ENCODE measurements at places on chromosomes 13 and 19.

DNA sequence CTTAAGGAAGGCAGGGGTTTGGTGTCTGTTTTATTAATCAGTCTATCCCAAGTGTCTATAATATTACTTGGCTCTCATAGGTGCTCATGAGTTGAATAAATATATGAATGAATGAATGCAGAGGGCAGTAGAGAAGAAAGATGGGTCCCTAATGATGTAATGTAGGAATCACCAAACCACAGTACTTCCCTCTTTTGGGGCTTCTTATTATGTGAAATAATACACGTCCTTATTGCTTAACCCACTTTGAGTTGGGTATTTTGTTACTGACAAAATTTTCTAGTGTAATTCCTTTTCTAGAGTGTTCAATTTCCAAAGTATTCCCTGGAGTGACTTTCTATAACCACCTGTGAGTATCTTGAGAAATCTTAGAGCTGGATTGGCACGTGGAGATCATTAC is 13.2 kb downstream of the KLK5 start:
- peaks cover 20% of the 10 kb centered on the region for H3K27me3 ChIP-seq
- no peak overlapping the region for H3K4me3 ChIP-seq
- DNase-seq, result no peak
- no peaks in the 10 kb centered on the region for H3K36me3 ChIP-seq
- H3K4me1 ChIP-seq, result no peaks in the 10 kb centered on the region

- peak; percentile 70 for DNase-seq
- peak overlapping the region; percentile 99 for H3K27ac ChIP-seq
- peaks cover 65% of the 10 kb centered on the region for H3K36me3 ChIP-seq
- peaks cover 59% of the 10 kb centered on the region for H3K4me1 ChIP-seq
Measured at GRCh38 chr13:45340422-45341033, 455 bp downstream of the TPT1 start.

GRCh38 chr19:23531231-23531790 is 136.0 kb upstream of the ZNF91 start:
- H3K27me3 ChIP-seq, result no peaks in the 10 kb centered on the region
- H3K27ac ChIP-seq, result no peak overlapping the region
- H3K4me1 ChIP-seq, result no peaks in the 10 kb centered on the region
- DNase-seq, result no peak

DNA sequence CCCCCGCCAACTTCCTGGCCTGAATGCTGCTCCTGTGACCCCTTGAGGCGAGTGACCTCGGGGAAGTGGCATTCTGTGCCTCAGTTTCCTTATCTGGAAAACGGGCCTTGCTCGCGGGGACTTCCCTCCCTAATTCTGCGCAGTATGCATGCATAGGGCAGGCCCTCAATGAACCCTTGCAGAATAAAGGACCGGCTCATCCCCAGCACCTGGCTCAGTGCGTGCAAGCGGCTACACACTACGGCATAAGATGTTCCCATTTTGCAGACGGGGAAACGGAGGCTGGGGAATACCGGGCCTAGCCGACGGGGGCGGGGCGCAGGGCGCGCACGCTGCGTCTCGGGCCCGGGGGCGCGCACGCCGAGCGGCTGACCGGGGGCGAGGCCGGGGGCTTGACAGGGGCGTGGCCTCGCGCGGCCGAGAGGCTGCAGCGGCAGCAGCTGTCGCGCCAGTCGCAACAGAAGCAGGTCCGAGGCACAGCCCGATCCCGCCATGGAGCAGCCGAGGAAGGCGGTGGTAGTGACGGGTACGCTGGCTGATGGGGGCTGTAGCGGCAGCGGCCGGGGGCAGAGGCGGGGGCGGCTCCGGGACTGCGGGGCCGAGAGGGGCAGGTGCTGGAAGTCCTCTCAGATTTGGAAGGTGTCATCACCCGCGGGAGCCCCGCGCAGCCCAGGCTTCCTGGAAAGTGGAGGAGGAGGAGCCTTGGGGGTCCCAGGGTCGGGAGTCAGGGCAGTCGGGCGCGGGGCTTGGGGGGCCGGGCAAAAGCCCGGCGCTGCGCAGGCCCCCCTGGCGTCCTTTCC is at the start of gene PGPEP1:
Gene PGPEP1, plus strand, starts transcription at position 409 of the 800 bp plus-strand sequence. Its CDS starts 84 bp downstream, at position 493.
- H3K27ac ChIP-seq, result peak within 1 kb of the TSS; percentile 3
- peaks cover 6% of the 10 kb centered on the region for H3K27me3 ChIP-seq
- H3K4me3 ChIP-seq, result peak within 1 kb of the TSS; percentile 80

DNA sequence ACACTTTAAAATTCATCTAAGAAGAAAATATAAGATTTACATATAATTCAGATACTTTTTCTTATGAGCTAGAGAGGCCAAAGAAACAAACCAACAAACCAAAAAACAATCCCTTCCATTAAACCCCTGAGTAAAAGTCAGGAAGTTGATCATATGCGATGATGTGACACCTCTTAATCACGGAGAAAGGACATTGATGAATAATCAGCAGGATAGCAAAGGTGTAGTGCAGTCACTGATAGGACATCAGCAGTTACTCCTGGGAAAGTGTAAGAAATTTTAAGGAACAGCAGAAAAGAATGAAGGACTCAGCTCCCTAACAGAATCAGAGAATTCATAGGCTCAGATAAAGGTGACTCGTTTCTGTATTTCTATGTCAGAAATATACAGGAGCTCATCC is 202.4 kb upstream of the EDNRB start:
- H3K36me3 ChIP-seq, result no peaks in the 10 kb centered on the region
- DNase-seq, result no peak
- H3K27me3 ChIP-seq, result peaks cover 12% of the 10 kb centered on the region
- no peaks in the 10 kb centered on the region for H3K4me1 ChIP-seq
- no peak overlapping the region for H3K4me3 ChIP-seq

DNA sequence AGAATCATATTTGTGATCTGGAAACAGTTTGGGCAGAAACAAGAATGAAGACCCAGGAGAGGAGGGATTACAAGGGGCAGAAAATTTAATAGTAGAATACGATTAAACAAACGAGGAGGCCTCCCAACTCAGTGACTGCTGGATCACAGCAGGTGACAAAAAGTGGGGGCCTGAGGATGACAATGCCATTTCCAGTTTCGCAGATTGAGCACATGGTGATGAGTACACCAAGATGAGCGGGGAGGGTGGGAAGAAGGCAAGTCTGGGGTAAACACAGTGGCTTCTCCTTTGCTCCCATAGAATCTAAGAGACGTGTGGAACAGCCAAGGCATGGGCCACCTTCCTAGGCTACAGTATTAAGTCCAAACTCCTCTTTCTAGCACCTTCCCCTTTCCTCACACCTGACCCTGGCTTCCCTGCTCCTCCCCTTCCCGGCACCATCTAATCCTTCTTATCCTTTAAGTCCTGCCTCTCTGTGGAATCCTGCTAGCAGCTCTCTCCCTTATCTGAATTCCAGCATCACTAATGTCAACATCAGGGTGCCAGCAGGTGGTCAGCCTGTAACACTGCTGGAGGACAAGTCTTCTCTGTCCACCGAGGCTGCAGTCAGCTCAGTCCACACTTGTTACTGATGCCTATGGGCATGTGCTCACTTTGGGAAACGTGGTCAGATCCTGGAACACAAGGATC is 13.5 kb downstream of the ATP7B start:
- H3K36me3 ChIP-seq, result no peaks in the 10 kb centered on the region
- no peak for DNase-seq
- no peaks in the 10 kb centered on the region for H3K4me1 ChIP-seq

GRCh38 chr13:84294576-84294975 is 412.3 kb upstream of the SLITRK1 start:
- no peak for DNase-seq
- no peaks in the 10 kb centered on the region for H3K4me1 ChIP-seq
- no peaks in the 10 kb centered on the region for H3K36me3 ChIP-seq
- no peak overlapping the region for H3K4me3 ChIP-seq

- H3K27ac ChIP-seq, result no peak overlapping the region
- DNase-seq, result no peak
- no peaks in the 10 kb centered on the region for H3K36me3 ChIP-seq
- H3K4me1 ChIP-seq, result peaks cover 2% of the 10 kb centered on the region
Measured at GRCh38 chr19:5881543-5882299, 11.4 kb upstream of the FUT5 start.

GRCh38 chr13:74135326-74136083 is 1.3 kb upstream of the KLF12 start:
- H3K4me1 ChIP-seq, result peaks cover 24% of the 10 kb centered on the region
- no peak overlapping the region for H3K4me3 ChIP-seq

- DNase-seq, result peak; percentile 24
- peaks cover 37% of the 10 kb centered on the region for H3K36me3 ChIP-seq
- peaks cover 18% of the 10 kb centered on the region for H3K27me3 ChIP-seq
- peak overlapping the region; percentile 28 for H3K4me3 ChIP-seq
Measured at GRCh38 chr19:38385804-38386257, 2.0 kb downstream of the GGN start.

- no peak for DNase-seq
- no peak overlapping the region for H3K27ac ChIP-seq
- no peaks in the 10 kb centered on the region for H3K36me3 ChIP-seq
- no peaks in the 10 kb centered on the region for H3K4me1 ChIP-seq
- no peaks in the 10 kb centered on the region for H3K27me3 ChIP-seq
- no peak overlapping the region for H3K4me3 ChIP-seq
Measured at GRCh38 chr13:73593199-73593765, 534.5 kb downstream of the KLF5 start.

- H3K27me3 ChIP-seq, result no peaks in the 10 kb centered on the region
- no peak overlapping the region for H3K27ac ChIP-seq
- H3K4me3 ChIP-seq, result no peak overlapping the region
- no peak for DNase-seq
Measured at GRCh38 chr13:90156390-90156789, 1191.1 kb upstream of the MIR17HG start.

DNA sequence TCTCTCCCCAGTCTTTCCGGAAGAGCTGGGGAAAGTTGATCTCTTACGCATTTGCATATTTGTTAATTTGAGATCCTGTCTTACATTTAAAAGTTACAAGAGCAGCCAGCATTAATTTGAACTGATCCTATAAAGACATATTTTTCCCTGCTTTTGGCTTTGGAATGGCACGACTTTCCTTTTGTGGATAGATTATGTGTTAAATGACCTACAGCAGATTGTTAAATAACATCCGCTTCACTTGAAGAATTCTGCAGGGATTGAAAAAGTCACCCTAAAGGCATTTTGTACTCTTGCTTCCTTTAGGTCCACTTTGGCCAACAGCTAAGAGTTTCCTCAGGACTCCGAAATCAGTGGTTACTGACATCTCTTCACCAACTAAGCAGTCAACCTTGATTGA is 334.0 kb downstream of the TBC1D4 start:
- H3K36me3 ChIP-seq, result no peaks in the 10 kb centered on the region
- H3K4me1 ChIP-seq, result no peaks in the 10 kb centered on the region
- H3K27ac ChIP-seq, result no peak overlapping the region
- H3K27me3 ChIP-seq, result no peaks in the 10 kb centered on the region
- DNase-seq, result no peak

GRCh38 chr19:50668416-50668815 is 19.2 kb downstream of the C19orf81 start:
- DNase-seq, result no peak
- no peaks in the 10 kb centered on the region for H3K36me3 ChIP-seq
- H3K4me1 ChIP-seq, result peaks cover 4% of the 10 kb centered on the region
- no peak overlapping the region for H3K27ac ChIP-seq

- H3K27me3 ChIP-seq, result no peaks in the 10 kb centered on the region
- H3K4me1 ChIP-seq, result no peaks in the 10 kb centered on the region
- DNase-seq, result no peak
- no peak overlapping the region for H3K4me3 ChIP-seq
Measured at GRCh38 chr19:28836421-28836820, 376.5 kb downstream of the UQCRFS1 start.

- H3K4me3 ChIP-seq, result no peak overlapping the region
- H3K4me1 ChIP-seq, result no peaks in the 10 kb centered on the region
- no peaks in the 10 kb centered on the region for H3K36me3 ChIP-seq
- no peaks in the 10 kb centered on the region for H3K27me3 ChIP-seq
Measured at GRCh38 chr13:67736646-67737420, 506.7 kb upstream of the PCDH9 start.

GRCh38 chr13:100212904-100213553 is 124.1 kb downstream of the PCCA start:
- DNase-seq, result no peak
- H3K36me3 ChIP-seq, result peaks cover 25% of the 10 kb centered on the region
- H3K27me3 ChIP-seq, result no peaks in the 10 kb centered on the region
- H3K4me1 ChIP-seq, result peaks cover 16% of the 10 kb centered on the region
- no peak overlapping the region for H3K4me3 ChIP-seq

DNA sequence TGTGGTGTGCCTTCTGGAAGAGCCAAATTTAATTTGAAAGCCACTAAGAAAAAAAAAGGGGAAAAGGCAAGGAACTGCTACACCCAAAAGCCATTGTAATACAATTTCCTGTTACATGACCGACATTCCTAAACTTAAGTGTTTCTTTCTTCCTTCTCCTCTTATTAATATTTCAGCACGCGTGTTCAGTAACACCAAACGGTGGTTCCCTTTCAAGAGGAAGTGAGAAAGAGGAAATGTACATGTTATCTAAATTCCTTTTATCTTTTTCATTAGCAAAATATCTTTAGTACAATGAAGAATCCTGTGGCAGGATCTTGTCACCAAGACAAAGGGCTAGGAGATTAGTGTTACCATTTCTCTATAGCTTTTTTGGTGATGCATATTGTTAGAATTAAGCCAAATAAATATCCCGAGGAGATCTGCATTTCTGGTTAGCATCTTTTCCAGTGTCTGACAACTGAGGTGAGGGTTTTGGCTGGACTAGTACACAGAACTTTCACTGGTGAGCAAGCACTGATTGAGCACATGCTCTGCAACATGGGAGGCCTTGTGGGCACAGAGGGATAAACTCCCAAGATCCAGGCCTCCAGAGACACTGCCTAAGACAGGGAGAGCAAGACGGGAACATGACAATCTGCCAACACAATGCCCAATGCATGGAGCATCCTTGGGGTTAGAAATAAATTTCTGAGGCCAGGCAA is 22.1 kb downstream of the LATS2 start:
- no peaks in the 10 kb centered on the region for H3K36me3 ChIP-seq
- peak overlapping the region; percentile 53 for H3K27ac ChIP-seq
- peaks cover 1% of the 10 kb centered on the region for H3K27me3 ChIP-seq
- DNase-seq, result no peak

DNA sequence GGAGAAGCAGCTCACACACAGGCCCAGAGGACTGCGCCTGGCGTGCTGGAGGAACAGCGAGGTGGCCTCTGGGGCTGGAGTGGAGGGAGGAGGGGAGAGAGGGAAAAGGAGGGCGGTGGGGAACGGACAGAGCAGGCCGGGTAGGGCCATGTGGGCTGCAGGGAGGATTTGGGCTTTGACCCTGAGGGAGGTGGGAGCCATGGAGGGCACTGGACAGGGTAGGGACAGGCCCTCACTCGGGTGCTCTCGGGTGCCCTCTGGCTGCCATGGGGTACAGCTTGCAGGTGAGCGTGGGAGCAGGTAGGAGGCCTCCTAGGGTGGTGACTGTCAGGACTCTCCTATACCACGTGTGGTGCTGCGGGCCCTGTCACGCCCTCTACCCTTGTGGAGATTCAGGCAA is 22.8 kb downstream of the PLIN4 start:
- H3K27ac ChIP-seq, result no peak overlapping the region
- H3K36me3 ChIP-seq, result peaks cover 46% of the 10 kb centered on the region
- H3K27me3 ChIP-seq, result no peaks in the 10 kb centered on the region
- no peak for DNase-seq
- H3K4me3 ChIP-seq, result no peak overlapping the region

- H3K4me3 ChIP-seq, result no peak overlapping the region
- no peak for DNase-seq
- H3K4me1 ChIP-seq, result no peaks in the 10 kb centered on the region
- no peak overlapping the region for H3K27ac ChIP-seq
- no peaks in the 10 kb centered on the region for H3K27me3 ChIP-seq
Measured at GRCh38 chr19:28358633-28359032, 854.3 kb downstream of the UQCRFS1 start.

GRCh38 chr13:86581706-86582105 is 782.5 kb upstream of the SLITRK6 start:
- no peaks in the 10 kb centered on the region for H3K36me3 ChIP-seq
- no peaks in the 10 kb centered on the region for H3K4me1 ChIP-seq
- no peak for DNase-seq
